Muscle of arm (tissue), 14 donors: ENCODE measurements at places on chromosomes 4 and X. TPM values are rescaled to one million over a fixed set of nuclear protein-coding genes. Genes with fewer than 3 reads are reported as not detected.

The UBE2D3 gene
- 285 TPM for polyA plus RNA-seq

DNA sequence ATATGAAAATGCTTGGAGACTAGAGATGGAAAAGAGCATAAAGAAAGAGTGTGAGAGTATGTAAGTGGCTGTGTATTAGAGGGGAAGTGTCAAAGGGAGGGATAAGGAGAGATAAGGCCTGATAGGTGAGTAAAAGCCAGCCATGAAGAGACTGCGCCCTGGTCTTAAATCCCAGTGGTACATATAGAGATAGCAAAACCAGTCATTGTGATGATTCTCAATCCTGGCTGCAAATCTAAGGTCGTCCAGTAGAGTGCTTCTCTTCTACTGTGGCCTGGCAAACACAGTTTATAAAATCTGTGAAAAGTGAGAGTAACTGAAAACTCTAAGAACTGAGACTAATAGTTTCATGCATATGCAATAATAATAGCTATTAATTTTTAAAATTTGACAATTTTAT, 86.9 kb downstream of the MAB21L2 start:
- no peak for DNase-seq

DNA sequence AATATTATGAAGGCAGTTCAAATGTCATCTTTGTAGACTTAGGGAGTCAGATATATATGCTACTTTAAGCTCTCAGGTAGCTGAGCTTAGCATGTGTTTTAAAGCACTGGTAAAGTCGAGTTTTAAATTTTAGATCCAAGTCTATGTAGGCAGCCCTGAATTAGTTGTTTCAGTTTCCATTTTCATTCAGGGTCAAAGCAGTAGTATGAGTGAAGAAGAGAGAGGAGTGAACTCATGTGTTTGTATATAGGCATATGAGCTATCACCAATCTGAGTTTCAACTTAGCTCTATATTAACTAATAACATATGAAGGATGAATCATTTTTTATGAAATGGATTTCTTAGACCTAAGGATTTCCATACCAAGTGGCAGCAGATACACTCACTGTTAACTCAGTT, 1353.4 kb downstream of the FSTL5 start:
- no peak for DNase-seq

GRCh38 chrX:109403922-109404321, 78.0 kb downstream of the GUCY2F start:
- DNase-seq = no peak

DNA sequence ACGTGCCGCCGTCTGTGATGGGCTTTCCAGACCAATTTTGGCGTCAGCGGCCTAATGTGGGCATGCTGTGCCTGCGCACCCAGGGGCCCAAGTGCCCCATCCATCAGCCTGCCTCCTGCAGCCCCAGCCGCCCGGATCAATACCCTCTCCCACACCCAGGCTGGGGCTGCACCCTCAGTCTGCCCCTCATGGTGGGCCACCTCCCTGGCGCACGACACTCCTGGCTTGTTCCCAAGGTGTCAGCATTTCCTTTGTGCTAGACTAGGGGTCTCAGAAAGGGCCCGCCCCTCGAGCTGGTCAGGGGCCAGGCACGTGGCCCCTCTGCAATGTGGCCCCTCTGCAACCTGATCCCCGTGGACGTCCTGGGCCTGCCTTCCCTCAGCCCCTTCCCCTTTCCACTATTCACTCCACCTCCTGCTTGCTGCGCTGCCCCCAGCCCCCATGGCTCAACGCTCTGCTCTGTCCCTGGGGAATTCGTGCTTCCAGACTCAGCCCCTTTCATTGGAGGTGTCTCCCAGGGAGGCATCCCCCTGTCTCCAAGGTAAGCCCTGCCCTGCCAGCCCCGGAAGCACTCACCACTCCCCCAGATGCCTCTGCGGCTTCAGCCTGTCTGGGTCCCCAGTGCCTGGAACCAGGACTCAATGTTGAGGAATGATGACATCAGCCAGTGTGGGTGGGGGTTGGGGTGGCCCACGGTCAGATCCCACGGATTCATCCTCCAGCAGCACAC, 130.8 kb downstream of the HMX1 start:
- DNase-seq = no peak
